ENCODE measurements at places on chromosomes 7 and 10.

- DNase-seq: no peak
These were observed 250.8 kb downstream of the COBL start for GRCh38 chr7:51065766-51066165.

DNA sequence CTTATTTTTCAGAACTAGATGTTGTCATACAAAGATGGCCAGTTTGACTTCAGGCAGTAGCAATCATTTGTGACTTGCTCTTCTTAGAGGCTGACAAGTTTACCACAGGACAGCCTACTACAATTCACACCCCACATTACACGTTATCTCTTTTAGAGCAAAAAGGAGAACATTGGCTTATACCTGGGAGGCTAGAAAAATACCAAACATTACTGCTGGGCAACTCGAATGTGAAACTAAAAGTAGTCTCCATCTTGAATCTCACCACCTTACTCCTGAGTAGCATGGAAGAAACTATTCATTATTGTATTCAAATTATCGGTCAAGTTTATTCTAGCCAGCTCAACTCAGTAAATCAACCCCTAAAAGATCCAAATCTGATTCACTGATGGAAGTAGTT is 90.7 kb upstream of the TMEM26 start:
- no peak for DNase-seq

- peak; percentile 72 for DNase-seq
These were observed 244.0 kb downstream of the EBF3 start for GRCh38 chr10:129719889-129720590.

DNA sequence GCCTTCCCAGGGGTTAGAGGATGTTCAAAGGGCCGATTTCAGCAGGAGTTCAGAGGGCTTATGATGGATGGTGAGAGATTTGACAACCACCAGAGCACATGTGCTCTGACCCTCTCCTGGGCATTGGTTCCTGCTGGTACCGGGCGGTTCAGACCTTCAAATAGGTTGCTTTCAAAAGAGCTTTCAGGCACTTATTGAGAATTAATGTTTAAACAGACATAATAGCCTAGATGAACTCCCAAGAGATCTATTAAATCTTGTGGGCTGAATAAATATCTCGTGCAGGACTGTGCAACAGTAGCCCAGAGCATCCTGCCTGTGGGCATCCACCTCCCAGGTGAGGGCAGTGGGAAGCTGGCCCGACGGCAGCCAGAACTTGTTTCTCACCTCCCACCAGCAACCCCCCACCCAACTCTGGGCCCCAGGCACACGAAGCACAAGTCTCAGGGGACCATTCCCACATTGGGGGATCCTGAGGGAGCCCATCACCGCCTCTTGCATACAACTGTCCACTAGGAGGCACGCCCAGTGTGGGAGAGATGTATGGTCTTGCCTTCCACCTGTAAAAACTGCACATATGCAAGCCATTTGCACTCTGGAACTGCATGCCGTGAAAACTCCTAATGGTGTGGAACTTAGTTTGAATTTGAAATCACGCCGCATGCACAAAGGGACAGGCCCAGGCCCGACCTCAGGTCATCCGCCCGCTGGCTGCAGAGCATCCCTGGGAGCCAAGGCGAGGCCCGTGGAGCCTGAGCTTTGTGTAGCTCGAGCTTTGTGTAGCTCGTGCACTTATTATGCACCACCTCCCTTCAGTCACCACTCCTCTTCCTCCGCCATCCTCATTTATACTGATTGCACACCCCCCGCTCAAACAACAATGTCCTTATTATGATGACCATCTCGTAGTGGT is 147.8 kb downstream of the ADCY1 start:
- DNase-seq: no peak

DNA sequence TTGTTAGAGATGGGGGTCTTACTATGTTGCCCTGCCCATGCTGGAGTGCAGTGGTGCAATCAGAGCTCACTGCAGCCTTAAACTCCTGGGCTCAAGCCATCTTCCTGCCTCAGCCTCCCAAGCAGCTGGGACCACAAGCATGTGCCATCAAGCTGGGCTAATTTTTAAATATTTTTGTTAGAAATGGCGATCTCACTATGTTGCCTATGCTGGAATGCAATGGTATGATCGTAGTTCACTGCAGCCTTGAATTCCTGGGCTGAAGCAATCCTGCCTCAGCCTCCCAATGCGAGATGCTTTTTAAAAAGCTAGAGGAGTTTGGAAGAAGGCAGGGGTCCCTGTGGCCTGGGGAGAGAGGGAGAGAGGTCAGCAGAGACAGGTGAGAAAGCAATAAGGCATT is 600.1 kb upstream of the AUTS2 start:
- no peak for DNase-seq

DNA sequence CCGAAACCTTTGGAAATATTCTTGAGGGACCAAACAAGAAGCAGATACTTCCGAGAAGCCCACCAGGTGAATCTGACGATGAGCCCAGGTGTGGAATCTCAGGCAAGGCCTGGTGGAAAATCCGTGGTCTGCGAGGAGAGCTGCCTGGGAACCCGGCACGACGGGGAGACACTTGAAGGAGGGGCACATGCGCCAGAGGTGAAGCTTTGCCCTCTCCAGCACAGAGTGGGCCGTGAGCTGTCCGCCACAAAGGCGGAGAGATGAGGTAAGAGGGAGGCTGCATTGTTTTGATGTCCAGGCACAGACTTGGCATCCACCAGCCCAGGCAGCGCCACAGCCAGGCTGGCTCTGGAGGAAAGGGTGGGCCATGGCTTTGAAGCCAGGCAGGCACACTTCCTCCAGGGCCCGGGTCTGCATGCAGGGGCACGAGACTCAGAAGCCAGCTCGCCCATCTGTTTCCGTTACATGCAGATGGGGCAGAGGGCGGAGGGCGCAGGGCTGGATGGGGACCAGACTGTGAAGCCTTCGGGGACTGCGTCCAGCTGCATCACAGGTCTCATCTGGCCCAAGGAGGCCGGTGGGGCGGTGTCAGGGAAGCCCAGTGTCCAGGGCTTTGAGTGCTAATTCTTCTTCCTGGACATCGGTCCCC is 45.4 kb downstream of the CALML3 start:
- no peak for DNase-seq

GRCh38 chr10:57818522-57818921 is 449.2 kb downstream of the IPMK start:
- DNase-seq: no peak

DNA sequence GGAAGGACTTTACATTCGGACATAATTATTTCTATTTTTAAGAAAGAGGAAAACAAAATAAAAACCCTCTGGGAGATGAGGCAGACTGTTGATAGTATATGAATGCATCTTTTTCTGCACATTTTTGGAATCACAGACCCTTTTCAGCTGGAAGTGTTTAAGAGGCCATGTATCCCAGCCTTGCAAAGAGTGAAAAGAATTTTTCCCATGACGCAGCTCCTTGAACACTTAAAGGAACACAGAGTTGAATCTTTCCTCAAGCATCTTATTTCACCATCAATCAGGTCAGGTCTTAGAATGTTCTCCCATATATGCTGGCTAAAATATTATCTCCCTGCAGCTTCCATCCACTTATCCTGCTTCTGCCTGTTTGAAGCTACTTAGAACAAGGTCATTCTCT is 45.9 kb upstream of the PAPSS2 start:
- no peak for DNase-seq

DNA sequence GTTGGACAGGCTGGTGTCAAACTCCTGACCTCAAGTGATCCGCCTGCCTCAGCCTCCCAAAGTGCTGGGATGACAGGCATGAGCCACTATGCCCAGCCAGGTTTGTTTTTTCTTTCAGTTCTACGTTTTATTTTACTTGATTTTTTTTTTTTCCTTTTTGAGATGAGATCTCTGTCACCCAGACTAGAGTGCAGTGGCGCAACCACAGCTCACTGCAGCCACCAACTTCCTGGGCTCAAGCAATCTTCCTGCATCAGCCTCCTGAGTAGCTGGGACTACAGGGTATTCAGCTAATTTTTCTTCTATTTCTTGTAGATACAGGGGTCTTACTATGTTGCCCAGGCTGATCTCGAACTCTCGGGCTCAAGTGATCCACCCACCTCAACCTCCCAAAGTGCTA is 24.3 kb downstream of the GDI2 start:
- no peak for DNase-seq

GRCh38 chr7:99102809-99103690 is 40.9 kb downstream of the SMURF1 start:
- no peak for DNase-seq

DNA sequence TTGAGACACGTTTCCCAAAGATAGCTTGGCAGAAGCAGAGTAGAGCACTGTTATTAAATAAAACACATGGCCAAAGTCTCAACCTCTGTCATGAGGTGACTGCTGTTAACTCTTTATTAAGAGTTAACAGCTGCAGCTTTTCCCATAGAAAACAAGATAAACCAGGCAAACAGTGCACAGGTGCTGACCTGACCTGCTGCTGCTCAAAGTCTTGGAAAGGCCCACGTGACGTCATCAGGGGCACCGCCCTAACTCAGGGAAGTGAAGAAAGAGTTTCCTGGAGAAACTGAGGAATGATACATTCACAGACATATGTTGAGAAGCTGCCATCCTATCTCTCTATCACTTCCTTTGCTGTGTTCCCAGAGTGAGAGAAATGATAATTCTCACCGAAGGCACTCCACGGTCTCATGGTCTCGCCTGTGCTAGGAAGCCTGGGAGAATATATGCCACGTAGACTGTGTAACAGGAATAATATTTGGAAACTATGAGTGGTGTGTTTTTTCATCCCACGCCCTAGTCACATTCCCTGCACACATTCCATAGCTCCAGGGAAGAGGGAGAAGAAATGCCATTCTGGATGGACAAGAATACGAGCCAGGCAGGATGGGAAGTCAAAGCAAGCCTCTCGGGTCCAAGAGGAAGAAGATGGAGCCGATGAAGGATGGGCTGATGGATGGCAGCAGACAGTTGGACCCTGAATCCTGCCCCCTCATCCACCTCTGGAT is 146.2 kb upstream of the NFE2L3 start:
- no peak for DNase-seq

DNA sequence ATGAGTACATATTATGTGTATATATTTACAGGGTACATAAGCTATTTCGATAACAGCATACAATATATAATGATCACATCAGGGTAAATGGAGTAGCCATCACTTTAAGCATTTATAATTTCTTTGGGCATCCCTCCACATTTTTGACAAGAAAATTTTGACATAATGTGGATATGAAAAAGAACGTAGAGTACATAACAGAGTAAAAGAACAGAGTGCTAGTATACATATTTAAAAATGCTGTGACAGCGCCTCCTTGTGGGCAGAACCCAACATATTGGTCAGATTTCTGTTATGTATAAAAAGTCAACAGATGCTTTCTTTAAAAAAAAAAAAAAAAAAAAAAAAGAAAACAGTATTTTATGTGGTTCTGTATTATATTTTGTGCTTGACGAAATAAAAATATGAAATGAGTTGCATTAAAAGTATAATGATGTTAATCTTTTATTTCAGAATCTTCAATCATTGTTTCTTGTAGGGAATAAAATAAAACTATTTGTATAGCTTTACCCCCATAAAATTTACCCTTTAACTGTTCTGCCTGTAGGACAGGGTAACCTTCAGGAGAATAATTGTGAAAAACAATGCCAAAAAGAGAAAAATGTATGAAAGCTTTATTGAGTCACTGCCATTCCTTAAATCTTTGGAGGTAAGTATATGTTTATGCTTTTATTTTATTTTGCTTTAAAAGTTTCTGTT is 18.3 kb upstream of the HBP1 start:
- DNase-seq: peak; percentile 91

DNA sequence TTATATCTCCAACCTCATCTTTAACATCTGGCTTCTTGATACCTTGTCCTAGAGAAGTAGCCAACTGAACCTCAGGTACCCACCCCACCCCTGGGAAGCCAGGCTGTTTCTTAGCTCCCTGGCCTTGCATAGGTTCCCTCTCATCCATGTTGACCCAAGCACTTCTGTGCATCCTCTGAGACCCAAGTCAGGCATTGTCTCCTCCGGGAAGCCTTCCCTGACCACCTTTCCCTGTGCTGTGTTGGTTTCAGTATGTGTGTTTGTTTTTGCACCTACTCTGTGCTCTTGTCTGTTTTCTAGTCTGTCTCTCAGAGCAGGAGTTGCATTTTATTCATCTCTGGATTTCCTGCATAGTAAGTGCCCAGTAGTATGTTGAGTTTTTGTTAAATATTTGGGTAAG is 93.4 kb upstream of the ANLN start:
- no peak for DNase-seq

DNA sequence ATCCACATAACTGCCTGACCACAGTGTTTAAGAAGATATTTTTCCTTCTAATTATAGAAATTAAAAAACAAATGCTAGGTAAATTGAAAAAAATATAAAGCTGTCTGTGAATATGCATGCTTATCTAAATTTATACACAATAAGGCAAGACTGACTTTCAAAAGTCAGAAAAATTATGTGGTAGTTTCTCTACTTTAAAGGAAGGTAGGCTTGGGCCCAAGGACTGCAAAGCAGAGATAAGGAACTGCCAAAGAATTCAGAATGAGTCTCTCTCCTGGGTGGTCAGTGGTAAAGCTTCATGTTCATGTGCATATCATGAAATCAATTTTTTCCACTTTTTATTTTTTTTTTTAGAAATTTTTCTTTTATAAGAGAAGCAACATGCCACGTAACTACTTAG is 998.6 kb downstream of the REEP3 start:
- no peak for DNase-seq

DNA sequence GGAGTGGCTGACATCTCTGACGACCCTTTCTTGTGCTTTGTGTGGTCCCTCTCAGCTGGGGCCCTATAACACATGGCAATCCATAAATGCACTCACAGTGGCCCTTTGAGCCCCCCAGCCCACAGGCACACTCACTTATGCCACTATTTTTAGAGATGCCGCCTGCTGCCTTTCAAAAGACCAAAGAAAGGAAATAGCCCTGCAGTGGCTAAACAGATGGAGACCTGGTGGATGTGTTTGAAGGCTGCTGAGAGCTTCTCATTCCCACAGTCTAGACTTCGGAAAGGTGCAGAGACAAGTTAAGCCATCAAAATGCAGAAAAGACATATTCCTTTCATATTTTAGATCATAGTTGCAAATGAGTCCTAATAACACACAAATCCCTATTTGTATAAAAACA is 42.0 kb upstream of the PDZD8 start:
- DNase-seq: peak; percentile 19

DNA sequence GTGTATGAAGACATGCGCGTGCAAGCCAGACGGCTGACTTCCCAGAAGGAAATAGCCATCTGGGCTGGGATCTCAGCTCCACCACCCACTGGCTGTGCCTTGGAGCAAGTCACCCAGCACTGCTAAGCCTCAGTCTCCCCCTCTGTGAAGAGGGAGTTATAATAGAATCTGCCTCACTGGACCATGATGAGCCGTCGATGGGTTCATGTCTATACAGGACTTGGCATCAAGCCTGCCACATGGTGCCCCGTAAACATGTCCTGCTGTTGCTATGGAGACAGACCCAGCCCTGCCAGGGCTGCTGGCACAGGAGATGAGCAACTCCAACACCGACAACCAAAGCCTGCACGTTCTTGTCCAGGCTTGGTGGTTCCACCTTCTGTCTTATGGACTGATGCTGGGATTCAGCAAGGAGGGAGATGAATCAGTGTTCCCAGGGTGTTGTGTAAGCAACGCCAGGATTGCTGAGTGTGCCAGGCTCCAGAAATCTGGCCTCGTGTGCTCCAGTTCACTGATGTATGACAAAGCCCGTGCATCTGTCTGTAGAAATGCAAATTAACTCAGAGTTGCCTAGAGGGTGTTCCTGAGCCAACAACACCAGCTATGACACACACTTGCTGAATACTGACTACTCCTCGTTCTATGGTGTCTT is 5.6 kb downstream of the GPR15LG start:
- DNase-seq: peak; percentile 70
